ENCODE measurements at places on chromosomes 11 and 22. TPM values are rescaled to one million over a fixed set of nuclear protein-coding genes. Genes with fewer than 3 reads are reported as not detected.

Gene SOX10
- total RNA-seq = 3.2 TPM

Gene CRYBA4
- total RNA-seq = not detected

DNA sequence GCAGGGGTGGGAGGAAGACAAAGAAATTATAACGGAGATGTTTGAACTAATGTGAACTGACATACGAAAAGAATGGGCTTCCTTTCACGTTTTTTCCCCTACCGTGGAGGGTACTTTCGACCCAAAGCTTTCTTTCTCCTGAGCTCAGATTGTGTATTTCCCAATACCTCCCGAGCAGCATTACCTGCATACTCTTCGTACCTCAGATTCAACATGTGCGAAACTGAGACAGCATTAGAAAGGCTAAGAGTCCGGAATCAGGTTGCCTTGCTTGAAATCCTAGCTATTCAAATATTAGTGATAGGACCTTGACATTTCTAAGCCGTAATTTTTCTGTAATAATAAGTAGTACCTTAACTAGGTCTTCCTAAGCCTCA lies 778 bp upstream of the PAK1 start:
- no peak for DNase-seq

DNA sequence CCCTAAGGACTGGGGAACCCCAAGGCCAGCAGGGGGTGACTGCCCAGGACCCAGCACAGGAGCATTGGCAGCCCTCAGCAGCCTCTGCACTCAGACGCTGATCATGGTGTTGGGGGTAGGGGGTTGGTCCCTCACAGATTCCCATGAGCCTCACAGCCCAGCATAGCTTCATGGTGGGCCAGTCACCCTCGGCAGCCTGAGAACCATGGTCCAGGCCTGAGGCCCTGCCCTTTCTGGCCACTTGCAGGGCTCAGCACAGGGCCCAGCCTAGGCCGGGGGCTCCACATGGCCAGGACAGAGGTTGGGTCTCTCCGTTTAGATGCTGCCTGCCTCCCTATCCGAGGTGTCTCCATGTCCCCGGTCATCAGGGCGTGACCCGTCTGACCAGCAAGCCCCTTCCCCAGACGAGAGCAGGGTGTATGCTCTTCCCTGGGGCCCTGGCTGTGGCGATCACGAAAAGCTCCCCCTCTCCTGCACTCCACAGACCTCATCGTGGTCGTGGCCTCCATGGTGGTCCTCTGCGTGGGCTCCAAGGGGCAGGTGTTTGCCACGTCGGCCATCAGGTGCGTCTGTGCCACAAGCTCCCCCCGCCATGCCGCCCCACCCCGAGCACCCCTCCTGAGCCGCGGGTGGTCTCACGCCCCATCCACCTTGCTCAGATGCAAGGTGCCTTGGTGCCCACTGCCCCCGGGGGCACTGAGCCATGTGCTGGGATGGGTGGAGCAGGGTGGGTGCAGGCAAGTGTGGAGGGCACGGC lies 126.2 kb downstream of the KCNQ1 start:
- DNase-seq = no peak

DNA sequence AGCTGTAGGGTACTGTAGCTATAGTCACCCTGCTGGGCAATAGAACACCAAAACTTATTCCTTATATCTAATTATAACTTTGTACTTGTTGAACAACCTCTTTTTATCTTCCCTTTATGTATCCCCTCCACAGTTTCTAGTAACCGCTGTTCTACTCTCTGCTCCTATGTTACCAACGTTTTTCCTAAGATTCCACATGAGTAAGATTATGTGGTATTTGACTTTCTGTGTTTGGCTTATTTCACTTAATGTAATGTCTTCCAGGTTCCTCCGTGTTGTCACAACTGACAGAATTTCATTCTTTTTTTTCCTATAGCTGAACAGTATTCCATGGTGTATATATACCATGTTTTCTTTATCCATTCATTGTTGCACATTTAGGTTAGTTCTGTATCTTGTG lies 258.4 kb downstream of the DYNC2H1 start:
- no peak for DNase-seq

- no peak for DNase-seq
These were observed 78.4 kb downstream of the MN1 start for GRCh38 chr22:27723158-27723557.

Measured in RPMI7951 (cell line).